Right cardiac atrium (tissue), 5 donors: ENCODE measurements at places on chromosomes 7 and 10.

DNA sequence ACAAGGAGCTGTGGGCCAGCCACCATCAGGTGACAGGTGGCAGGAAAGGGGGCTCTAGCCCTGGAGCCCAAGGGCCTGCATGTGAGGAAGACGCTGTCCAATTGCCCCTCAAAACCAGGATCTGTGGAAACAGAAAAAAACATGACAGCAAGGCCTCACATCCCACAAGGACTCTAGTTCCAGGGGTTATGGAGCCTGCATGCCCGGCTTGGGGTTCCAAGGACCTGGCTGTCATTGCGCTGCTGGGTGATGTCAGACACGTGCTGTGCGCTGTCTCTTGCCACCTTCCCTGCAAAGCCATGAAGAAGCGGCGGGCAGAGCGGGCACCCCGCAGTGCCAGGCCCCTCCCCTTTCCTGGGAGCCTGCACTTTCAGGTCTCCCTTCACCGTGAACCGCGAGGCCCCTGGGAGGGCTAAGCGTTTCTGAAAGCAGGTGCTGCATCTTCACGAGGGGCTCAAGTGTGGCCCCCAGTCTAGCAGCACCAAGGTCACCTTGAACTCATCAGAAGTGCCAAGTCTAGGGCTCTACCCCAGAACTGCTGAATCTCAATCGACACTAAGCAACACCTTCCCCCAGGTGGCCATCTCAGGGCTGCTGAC lies 15.1 kb upstream of the CRYGN start:
- DNase-seq = no peak

GRCh38 chr7:22629056-22629455 lies 97.9 kb upstream of the IL6 start:
- no peak for DNase-seq

DNA sequence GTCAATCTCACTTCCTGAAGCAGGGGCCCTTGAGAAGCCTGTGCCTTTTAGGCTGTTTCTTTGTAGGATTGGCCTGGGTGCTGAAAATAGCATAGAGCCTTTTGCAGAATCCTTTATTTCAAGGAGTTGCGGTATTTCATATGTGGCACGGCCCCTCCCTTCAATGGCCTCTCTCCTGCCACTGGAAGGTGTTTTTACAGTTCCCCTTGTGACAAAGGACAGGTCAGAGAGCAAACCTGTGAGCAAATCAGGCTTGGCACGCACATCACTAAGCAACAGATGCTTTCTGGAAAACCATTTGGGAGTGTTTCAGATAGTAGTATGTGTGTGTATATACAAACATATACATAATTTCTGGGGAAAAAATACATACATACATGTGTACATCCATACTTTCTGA lies 388.6 kb upstream of the C7orf33 start:
- no peak for DNase-seq

- peak; percentile 66 for DNase-seq
These were observed 435.9 kb downstream of the PLXNA4 start for GRCh38 chr7:132140341-132140740.

GRCh38 chr7:17709599-17709998 lies 230.7 kb downstream of the SNX13 start:
- DNase-seq = no peak

DNA sequence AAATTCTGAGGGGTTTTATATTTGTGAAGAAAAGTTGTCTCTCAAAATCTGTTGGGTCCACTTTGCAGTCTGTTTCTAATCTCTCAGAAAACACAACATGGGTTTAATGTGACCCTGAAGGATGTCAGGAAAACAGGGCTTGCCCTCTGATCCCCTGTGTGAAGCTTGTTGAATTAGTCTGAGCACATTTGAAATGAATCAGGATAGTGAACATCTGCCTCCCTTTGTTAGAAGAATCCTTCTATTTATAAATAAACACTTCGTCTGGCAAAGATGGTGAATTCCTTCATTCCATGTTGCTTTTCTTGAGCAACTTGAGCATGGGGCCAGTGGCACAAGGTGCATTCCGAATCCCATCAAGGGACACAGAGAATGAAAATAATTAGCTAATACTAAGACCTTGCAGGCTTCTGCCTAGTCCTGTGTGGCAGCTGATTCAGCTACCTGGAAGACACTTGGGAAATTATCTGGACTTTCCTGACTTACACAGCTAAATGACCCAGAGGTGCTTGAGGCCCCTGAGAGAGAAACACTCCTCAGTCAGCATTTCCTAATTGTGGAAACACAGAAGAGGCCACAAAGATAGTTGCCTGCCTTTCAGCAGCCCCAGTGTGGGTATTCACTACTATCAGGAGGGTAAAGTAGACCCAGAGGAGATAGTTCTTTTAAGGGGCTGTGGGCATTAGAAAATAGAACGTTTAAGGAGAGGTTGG lies 305.5 kb downstream of the C7orf25 start:
- DNase-seq = no peak

GRCh38 chr7:44706788-44707557 lies 41.7 kb upstream of the ZMIZ2 start:
- no peak for DNase-seq

DNA sequence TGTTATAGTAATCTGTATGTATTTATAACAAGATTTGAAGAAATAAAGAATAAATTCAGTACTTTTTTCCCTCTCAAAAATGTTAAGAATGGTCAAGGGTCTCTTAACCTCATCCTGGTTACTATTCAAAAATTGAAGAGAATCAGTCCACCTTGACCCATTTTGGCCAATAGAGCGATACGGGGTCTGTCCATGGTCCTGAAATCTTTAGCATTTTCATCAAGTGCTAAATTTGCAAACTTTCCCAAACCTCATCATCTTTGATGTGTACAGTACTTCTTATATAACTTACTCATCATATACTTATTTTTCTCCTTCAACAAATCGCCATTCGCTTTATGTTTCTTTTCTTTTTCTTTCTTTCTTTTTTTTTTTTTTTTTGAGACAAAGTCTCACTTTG lies 23.6 kb downstream of the TMEM178B start:
- DNase-seq = no peak

- DNase-seq = no peak
These were observed 141.0 kb downstream of the C1GALT1 start for GRCh38 chr7:7323352-7323751.

- no peak for DNase-seq
These were observed 291.1 kb upstream of the IMMP2L start for GRCh38 chr7:111853201-111853990.

GRCh38 chr10:113041841-113042750 lies 92.0 kb downstream of the TCF7L2 start:
- DNase-seq = no peak

- DNase-seq = no peak
These were observed 66.9 kb upstream of the DOCK1 start for GRCh38 chr10:126838316-126838715.

DNA sequence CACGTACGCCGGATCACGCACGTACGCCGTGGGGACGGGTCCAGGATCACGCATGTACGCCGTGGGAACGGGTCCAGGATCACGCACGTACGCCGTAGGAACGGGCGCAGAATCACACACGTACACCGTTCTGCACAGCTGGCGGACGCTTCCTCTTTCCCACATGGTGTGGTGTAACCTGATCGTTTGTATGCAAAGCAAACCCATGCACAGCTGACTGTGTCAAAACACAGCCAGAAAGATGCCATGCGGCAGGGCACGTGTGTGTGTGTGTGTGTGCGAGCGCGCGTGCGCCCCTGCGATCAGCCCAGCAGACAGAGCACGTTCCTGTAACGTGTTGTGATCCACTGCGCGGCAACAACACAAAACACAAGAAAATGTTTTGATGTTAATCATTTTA lies 573.6 kb downstream of the DNAJB6 start:
- no peak for DNase-seq

DNA sequence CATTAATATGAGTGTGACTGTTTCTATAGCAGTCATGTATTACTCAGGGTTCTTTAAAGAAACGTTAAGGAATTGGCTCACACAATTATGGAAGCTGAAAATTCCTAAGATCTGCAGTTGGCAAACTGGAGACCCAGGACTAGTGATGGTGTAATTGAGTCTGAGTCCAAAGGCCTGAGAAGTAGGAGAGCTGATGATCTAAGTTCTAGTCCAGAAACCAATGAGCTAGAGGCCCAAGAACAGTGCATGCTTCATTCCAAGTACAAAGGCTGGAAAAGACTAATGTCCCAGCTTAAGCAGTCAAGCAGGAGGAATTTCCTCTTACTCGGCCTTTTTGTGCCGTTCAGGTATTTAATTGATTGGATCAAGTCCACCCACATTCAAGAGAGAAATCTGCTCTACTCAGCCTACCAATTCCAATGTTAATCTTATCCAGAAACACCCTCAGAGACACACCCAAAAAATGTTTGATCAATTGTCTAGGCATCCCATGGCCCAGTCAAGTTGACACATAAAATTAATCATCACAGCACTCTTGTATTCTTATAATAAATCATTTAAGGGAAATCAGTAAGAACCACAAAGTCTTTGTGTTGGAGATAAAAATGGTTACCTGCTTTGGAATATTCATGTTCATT lies 312.1 kb downstream of the PRKG1 start:
- no peak for DNase-seq

DNA sequence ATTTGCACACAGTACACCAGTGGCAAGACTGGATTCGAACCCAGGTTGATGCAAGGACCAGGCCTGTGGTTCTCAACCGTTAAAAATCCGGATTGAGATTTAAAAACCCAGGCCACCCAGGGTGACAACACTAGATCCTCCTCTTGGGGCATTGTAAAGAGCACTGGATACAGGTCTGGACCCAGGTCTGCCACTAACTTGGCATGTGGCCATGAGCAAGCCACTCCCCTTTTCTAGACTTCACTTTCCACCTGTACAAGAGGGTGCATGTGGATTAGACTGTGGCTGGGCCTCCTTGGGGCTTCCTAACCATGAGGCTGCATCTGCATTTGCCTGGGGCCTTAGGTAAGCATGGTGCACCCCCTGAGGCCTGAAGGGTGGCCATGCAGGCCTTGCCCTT lies 21.7 kb upstream of the SLC29A3 start:
- DNase-seq = no peak

GRCh38 chr10:14220026-14220425 lies 110.7 kb downstream of the FRMD4A start:
- no peak for DNase-seq

DNA sequence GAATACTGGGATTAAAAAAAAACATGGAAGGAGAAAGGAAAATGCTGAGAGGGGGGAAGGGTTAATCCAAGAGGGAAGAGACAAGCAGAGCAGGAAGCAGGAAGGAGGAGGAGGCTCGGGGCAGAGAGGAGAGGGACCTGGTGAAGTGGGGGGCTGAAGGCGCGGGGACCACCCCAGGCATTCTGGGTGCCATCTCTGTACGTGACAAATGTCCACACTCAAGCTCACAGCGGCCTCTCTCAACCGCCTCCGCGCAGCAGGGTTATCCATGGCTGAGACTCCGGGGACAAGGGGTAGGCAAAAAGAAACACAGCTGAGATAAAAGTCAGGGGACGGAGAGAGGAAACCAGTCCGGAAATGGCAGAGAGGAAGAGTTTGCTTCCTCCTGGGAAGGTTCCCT lies 33.9 kb downstream of the EN2 start:
- no peak for DNase-seq

GRCh38 chr10:38038107-38038931 lies 27.8 kb downstream of the ZNF33A start:
- no peak for DNase-seq

DNA sequence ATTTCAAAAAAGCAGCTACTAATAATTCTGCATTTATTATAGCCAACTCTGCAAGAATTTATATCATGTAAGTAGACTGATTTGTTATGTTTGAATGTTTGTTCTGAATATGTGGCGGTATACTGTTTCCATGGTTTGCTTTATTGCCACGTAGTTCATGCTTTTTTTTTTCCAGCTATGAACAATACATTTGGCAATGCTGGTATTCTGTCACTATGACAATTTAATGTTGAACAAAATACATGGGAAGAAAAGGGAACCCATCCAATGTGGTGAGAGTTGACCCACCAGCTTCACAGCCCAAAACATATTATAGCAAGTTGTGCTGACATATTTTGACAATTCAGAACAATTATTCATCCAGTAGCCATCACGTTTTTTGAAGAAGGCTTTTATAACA lies 145.6 kb downstream of the CCDC71L start:
- DNase-seq = no peak
